Urinary bladder (tissue), 4 donors: ENCODE measurements at places on chromosomes 16 and 17. TPM values are rescaled to one million over a fixed set of nuclear protein-coding genes. Genes with fewer than 3 reads are reported as not detected.
A peak's percentile ranks its signal among the peaks of the same experiment; 100 is the strongest.

The FKBP10 gene
- polyA plus RNA-seq = 84.5 TPM

The NLK gene
- polyA plus RNA-seq = 6.8 TPM

The LPCAT2 gene
- 12.4 TPM for polyA plus RNA-seq

The TVP23A gene
- polyA plus RNA-seq = 0.53 TPM

The TP53TG3F gene
- polyA plus RNA-seq = not detected

The PRAC1 gene
- polyA plus RNA-seq = 18.0 TPM

DNA sequence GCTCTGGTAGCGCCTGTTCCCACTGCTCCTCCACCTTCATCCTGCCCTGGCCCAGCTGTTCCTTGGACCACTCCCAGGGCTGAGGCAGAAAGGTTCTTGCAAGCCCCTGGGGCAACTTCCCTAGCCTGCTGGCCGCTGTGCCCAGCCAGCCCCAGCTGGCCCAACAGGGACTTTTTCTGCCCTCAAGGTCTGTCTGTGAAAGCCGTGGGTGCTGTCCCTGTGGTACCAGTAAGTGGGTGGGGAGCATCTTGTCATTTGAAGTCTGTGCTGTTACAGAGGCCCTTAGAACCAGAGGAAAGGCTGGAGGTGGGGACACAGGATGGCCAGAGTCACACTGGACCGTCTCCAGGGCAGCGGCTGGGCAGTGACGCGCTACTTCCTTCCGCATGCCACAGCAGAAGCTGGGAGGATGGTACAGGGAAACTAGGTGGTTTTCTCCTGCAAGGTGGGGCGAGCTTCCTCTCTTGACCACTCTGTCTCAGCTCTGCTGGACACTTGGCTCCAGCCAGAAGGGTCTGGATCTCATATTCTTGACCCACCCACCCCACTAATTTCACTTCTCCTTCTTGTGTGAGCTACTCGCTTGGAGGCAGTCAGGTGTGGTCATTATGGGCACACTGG, 87.8 kb downstream of the PLCG2 start:
- no peak for DNase-seq

- peak; percentile 32 for DNase-seq
Measured at GRCh38 chr17:30969989-30970830, 629 bp upstream of the RNF135 start.

- DNase-seq = no peak
Measured at GRCh38 chr16:11660565-11660964, 7.7 kb upstream of the SNN start.

- DNase-seq = no peak
Measured at GRCh38 chr16:58756650-58757332, 22.7 kb upstream of the GOT2 start.

- no peak for DNase-seq
Measured at GRCh38 chr16:56988161-56988947, 1.0 kb upstream of the NLRC5 start.

DNA sequence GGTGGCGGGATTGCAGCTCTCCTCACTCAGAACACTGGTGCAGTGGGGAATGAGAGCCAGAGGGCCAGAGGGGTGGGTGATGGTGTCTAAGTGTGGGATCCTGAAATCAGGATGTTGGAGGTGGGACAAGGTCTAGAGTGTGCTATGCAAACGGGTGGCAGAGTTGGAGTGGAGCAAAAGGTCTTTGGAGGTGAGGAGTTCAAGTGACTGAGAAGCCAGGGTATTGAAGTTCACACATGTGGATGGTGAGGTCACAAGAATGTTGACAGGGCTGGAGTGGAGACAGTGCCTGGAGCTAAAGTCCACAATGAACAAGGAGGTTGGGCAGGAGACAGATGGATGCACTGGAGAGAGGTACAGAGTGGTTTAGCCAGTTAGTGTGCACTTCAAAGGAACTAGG, 38.3 kb upstream of the MAP3K14 start:
- no peak for DNase-seq

- no peak for DNase-seq
Measured at GRCh38 chr16:65114527-65114926, 7.3 kb downstream of the CDH11 start.
